ENCODE measurements at places on chromosomes 5 and 9.

DNA sequence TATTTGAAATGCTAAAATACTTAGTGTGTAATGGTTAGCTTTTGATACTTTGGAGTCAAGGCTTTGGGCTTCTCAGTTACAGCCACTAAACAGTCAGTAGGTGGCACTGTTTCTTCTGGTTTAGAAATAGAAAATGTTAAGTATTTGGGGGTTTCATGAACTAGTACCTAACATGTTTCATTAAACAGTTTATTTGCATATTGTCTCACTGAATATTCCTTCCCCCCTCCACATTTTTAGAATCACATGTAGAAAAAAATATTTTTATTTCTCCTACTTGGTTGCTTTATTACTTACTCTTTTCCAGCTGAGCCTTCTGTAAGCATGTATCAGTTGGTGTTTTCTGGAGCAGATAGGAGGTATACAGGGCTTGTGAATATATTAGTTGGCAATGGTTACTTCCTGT, 48.0 kb downstream of the IPO11 start:
- no peak overlapping the region for H3K4me3 ChIP-seq
- no peaks in the 10 kb centered on the region for H3K27me3 ChIP-seq
- peak; percentile 86 for DNase-seq
- H3K4me1 ChIP-seq = peaks cover 34% of the 10 kb centered on the region
- no peaks in the 10 kb centered on the region for H3K36me3 ChIP-seq

GRCh38 chr9:6907772-6908381, 150.1 kb downstream of the KDM4C start:
- peak; percentile 63 for DNase-seq
- H3K27ac ChIP-seq = no peak overlapping the region
- H3K4me3 ChIP-seq = no peak overlapping the region
- H3K4me1 ChIP-seq = peaks cover 7% of the 10 kb centered on the region

- H3K27ac ChIP-seq = no peak overlapping the region
- no peak for DNase-seq
- no peaks in the 10 kb centered on the region for H3K36me3 ChIP-seq
- H3K4me1 ChIP-seq = no peaks in the 10 kb centered on the region
- no peaks in the 10 kb centered on the region for H3K27me3 ChIP-seq
Measured at GRCh38 chr9:12695474-12695873, 2.3 kb downstream of the TYRP1 start.

DNA sequence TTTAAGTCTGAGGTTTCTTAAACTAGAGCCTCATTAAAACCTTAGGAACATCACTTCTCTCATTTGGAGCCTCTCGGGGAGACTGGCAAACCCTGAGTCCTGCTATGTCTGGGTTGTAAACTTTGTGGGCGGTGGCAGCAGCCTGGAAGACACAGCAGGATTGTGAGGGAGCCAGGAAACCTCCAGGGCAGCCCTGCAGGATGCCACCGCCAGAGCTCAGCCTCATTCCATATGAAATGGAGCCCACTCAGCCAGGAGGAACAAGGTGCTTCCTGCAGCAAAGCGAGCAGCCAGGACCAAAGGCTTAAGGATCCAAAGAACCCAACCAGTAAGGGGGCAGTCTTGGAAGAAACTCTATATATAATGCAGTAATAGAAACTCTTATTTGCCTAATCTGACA, 37.9 kb upstream of the IDNK start:
- no peaks in the 10 kb centered on the region for H3K27me3 ChIP-seq
- no peak overlapping the region for H3K27ac ChIP-seq

DNA sequence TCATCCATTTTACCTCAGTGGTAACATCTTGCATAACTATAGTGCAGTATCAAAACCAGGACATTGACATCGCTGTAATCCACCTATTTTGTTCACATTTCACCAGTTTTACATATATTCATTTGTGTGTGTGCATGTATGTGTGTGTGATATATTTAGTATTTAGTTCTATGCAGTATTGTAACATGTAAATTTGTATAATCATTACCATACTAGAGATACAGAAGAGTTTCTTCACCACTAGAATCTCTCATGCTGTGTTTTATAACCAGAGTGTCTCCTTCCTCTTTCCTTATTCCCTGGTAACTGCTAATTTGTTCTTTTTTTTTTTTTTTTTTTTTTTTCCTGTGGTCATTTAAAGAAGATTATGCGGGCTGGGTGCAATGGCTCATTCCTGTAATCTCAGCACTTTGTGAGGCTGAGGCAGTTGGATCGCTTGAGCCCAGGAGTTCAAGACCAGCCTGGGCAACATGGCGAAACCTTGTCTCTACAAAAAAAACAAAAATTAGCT, 11.0 kb downstream of the RASA1 start:
- peaks cover 7% of the 10 kb centered on the region for H3K4me1 ChIP-seq
- no peak for DNase-seq
- 0 out of 2 replicates have a peak, but pooled peaks cover 3% of the 10 kb centered on the region for H3K36me3 ChIP-seq
- H3K27me3 ChIP-seq = no peaks in the 10 kb centered on the region

- no peak overlapping the region for H3K27ac ChIP-seq
- DNase-seq = no peak
- H3K4me3 ChIP-seq = no peak overlapping the region
- H3K4me1 ChIP-seq = no peaks in the 10 kb centered on the region
- H3K36me3 ChIP-seq = no peaks in the 10 kb centered on the region
- no peaks in the 10 kb centered on the region for H3K27me3 ChIP-seq
Measured at GRCh38 chr9:93203718-93204469, 20.0 kb downstream of the WNK2 start.

DNA sequence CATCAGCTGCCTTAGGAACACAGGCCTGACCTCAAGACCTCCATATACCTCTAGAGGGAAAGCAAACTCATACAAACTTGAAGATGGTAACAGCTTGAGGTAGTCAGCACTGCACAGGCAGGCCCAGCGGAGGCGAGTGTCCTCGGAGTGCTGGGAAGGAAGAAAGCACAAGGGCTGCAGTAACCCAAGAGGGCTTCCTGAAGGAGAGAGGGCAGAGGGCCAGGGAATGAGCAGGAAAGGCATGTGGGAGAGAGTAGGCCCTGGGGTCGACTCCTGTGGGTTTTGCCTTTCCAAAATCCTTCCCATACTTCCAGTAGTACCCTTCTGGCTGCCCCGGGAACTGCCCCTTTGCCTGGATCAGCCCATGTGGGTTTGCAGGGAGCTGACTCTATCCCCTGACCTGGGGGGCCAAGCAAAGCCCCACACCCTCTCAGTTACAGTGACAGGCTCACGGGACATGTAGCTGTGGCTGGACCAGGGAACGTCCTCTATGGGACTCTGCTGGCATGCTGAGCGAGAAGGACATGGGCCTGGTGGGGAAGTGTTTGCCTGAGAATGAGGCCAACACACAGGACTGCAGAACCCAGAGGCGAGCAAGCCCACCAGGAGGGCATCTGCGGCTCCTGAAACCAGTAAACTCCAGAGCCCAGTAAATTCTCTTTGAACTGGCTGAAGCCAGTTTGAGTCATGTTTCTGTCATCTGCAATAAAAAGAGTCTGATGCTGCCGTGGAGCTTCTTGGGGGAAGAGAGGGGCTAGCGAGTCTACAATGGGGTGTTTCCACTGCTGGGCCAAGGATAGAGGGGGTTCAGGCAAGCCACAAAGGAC, 64.1 kb downstream of the COL23A1 start:
- no peaks in the 10 kb centered on the region for H3K4me1 ChIP-seq
- H3K36me3 ChIP-seq = no peaks in the 10 kb centered on the region
- H3K27ac ChIP-seq = no peak overlapping the region
- no peak for DNase-seq
- H3K4me3 ChIP-seq = no peak overlapping the region
- H3K27me3 ChIP-seq = no peaks in the 10 kb centered on the region

- DNase-seq = no peak
- no peak overlapping the region for H3K27ac ChIP-seq
- no peaks in the 10 kb centered on the region for H3K27me3 ChIP-seq
Measured at GRCh38 chr5:1931604-1932231, 49.0 kb upstream of the IRX4 start.

DNA sequence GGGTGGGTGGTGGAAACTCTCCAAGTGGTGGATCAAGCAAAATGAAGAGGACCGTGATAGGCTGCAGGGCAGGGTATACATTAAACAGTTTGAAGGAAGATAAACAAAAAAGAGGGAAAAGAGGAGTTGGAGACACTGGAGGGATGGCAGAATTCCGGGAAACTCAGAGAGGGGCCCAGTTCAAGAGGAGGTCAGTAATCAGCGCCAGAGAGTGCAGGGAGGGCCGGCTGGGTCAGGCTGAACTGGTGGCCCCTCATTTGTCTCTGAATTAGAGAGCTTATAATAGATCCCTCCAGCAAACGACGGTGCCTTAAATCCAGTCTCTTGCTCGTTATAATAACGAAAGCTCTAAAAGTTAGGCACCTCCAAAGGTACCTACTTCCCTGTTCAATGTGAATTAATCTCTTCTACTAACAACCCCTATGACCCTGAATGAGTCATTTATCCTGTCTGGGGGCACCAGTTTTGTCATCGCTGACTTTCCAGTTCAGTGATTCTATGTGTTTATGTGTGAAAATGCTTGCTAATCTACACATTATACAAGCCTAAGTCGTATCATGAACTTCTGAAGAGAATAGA, 2.4 kb upstream of the ZSWIM6 start:
- peaks cover 4% of the 10 kb centered on the region for H3K27me3 ChIP-seq
- no peaks in the 10 kb centered on the region for H3K36me3 ChIP-seq
- peak overlapping the region; percentile 80 for H3K4me3 ChIP-seq
- peak; percentile 42 for DNase-seq
- no peak overlapping the region for H3K27ac ChIP-seq

DNA sequence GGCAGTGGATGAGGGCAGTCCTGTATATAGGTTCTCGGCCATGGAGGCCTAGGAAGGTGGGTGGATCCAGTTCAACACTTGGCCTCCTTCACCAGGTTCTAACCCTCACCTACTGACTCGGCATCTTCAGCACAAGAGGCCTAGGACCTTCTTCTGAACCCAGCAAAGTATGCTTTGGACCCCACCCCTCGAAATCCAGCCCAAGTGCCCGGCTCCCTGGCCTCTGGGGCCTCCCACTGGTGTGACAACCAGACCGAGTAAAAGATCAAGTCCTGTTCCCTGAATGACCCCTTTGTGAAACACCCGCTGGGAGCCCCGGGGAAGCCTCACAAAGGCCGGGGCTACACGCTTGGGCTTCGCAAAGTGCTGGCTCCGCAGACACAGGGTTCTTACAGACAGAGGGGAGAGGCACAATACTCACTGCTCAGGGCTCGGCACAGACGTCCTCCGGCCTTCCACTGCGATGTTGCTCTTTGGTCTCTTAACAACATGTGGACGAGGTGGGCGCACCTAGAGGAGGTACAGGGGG, 47.0 kb downstream of the CRB2 start:
- no peaks in the 10 kb centered on the region for H3K4me1 ChIP-seq
- no peaks in the 10 kb centered on the region for H3K36me3 ChIP-seq
- H3K27ac ChIP-seq = no peak overlapping the region
- no peak overlapping the region for H3K4me3 ChIP-seq

DNA sequence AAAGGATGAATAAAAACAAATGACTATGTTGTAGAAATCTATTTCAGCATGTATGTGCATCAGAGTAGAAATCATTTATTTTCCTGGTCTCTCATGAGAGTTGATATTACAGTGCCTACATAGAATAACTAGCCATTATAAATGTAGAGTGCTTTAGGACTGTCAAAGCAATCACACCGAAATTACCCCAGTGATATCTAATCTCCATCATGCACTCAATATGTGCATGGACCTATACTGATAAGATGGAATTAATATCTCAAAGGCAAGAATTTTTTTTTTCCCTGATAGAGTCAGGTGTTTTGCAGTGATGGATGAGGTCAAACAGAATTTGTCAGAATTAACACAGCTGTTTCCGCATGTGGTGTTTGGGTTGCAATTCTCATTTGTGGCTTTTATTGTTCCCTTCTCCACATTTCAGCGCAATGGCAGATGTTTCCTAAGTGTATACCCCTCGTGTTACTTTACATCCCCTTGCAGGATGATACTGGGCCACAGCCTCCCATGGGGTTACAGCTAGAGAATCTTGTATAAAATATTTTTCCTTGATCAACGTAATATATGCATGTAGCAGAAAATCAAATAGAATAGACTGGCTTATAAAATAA, 298.8 kb downstream of the RASEF start:
- no peak overlapping the region for H3K4me3 ChIP-seq
- no peaks in the 10 kb centered on the region for H3K36me3 ChIP-seq
- H3K4me1 ChIP-seq = no peaks in the 10 kb centered on the region
- no peak overlapping the region for H3K27ac ChIP-seq

DNA sequence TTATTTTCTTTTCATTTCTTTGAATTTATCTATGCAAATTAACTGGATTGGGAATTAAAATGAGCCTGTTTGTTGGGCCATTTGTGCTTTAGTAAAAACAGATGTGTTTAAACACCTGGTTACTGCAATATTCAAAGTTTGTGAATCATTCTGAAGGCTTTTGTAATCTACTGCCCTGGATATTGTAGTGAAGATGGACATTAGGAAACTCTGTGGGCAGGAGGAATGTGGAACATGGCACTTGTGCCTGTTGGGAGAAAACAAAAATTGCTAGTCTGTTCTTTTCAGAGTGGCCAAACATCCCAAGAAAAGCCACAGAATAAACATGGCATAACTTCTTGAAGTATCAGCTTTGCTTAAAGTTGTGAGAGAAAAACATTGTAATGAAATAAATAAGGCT, 40.8 kb downstream of the CHSY3 start:
- H3K36me3 ChIP-seq = no peaks in the 10 kb centered on the region
- no peak overlapping the region for H3K4me3 ChIP-seq
- H3K27me3 ChIP-seq = no peaks in the 10 kb centered on the region
- no peak for DNase-seq
- no peak overlapping the region for H3K27ac ChIP-seq

- no peak overlapping the region for H3K27ac ChIP-seq
- H3K4me1 ChIP-seq = peaks cover 9% of the 10 kb centered on the region
- peaks cover 32% of the 10 kb centered on the region for H3K36me3 ChIP-seq
- no peaks in the 10 kb centered on the region for H3K27me3 ChIP-seq
- DNase-seq = no peak
Measured at GRCh38 chr9:26870292-26870691, 22.3 kb downstream of the CAAP1 start.
